ENCODE measurements at places on chromosomes 1 and 21.
A peak's percentile ranks its signal among the peaks of the same experiment; 100 is the strongest.

DNA sequence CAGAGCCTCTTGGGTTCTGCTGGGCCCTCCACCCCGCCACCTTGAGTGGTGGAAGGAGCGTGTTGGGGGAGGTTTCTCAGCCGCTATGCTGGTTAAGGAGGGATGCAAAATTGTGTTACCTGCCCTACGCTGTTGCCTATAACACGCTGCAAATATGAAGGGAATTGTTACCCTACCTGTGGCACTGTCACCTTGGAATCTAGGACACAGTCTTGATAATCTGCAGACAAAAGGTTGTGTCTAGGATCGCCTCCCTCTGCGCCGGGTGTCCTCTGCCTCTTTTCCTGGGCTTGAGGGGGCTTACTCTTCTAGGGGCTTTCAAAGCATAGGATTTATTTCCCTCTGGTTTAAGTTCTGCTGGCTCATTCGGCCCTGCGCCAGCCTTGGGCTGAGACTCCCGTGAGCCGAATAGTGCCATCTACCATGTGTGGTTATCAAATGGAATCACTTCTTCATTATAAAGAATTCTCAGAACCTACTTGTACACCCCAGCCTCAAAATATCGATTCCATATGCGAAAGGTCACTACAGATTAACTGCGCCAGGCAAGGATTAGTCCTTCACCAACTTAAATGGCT, 697 bp downstream of the SLC22A15 start:
- no peak for DNase-seq
- peak overlapping the region; percentile 47 for H3K4me3 ChIP-seq
- no peaks in the 10 kb centered on the region for H3K36me3 ChIP-seq
- H3K27ac ChIP-seq = no peak overlapping the region

- H3K36me3 ChIP-seq = no peaks in the 10 kb centered on the region
- peaks cover 19% of the 10 kb centered on the region for H3K4me1 ChIP-seq
- no peak for DNase-seq
- H3K27ac ChIP-seq = no peak overlapping the region
- no peak overlapping the region for H3K4me3 ChIP-seq
Observed at GRCh38 chr1:26017606-26018005, 4.0 kb upstream of the EXTL1 start.

DNA sequence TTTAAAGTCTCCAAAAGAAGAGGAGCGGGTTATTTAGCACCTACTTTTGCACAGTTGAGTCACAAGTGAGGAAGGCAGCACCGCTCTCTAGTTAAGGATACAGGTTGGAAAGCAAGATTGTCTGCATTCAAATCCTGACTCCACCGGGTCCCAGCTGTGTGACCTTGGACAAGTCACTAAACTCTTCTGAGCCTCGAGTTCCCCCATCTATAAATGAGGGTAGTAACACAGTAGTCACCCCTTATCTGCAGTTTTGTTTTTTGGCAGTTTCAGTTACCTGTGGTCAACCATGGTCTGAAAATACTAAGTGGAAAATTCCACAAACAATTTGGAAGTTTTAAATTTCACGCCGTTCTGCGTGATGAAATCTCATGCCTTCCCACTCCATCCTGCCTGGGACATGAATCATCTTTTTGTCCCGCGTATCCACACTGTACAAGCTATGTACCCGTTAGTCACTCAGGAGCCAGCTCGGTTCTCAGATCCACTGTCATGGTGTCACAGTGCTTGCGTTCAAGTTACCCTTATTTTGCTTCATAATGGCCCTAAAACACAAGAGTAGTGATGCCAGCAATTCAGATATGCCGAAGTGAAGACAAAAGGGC, 49.4 kb downstream of the CAPZB start:
- H3K4me1 ChIP-seq = no peaks in the 10 kb centered on the region
- no peak overlapping the region for H3K27ac ChIP-seq
- H3K36me3 ChIP-seq = peaks cover 4% of the 10 kb centered on the region
- no peak overlapping the region for H3K4me3 ChIP-seq
- H3K27me3 ChIP-seq = no peaks in the 10 kb centered on the region

DNA sequence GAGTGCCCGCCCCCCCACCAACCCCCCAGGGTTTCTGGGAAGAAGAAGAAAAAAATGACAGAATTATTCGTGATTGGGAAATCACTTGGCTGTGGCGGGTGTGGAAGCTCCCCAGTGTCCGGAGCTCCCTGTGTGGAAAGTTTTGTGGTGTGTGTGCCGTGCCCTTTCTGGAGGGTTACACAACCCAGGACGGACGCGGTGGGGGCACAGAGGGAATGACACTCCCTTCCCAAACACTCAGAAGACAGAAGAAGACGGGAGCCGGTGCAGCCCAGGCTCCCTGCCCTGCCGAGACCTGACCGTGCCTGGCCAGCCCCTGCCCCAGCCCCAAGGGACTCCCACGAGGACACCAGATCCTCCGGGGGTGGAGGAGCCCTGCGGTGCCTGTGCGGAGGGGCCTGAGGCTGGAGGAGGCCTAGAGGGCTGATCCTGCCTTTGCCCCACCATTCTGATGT, 33.0 kb upstream of the ADARB1 start:
- no peaks in the 10 kb centered on the region for H3K27me3 ChIP-seq
- H3K36me3 ChIP-seq = no peaks in the 10 kb centered on the region
- no peak for DNase-seq
- no peaks in the 10 kb centered on the region for H3K4me1 ChIP-seq
- no peak overlapping the region for H3K27ac ChIP-seq

GRCh38 chr1:222068937-222069336, 327.0 kb upstream of the DUSP10 start:
- no peaks in the 10 kb centered on the region for H3K27me3 ChIP-seq
- no peaks in the 10 kb centered on the region for H3K36me3 ChIP-seq
- H3K4me1 ChIP-seq = peaks cover 4% of the 10 kb centered on the region
- no peak overlapping the region for H3K4me3 ChIP-seq
- no peak for DNase-seq

DNA sequence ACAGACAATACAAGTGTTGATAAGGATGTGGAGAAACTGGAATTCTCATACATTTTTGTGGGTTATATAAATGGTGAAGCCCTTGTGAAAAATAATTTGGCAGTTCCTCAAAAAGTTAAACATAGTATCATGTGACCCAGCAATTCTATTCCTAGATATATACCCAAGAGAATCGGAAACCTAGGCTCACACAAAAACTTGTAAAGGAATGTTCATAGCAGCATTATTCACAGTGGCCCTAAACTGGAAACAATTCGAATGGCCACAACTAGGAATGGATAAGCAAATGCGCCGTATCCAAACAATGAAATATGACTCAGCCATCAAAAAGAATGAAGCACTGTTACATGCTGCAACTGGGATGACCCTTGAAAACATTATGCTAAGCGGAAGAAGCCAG, 3.9 kb upstream of the CD247 start:
- H3K27me3 ChIP-seq = 0 out of 2 replicates have a peak, but pooled peaks cover 3% of the 10 kb centered on the region
- H3K36me3 ChIP-seq = no peaks in the 10 kb centered on the region
- DNase-seq = no peak
- no peak overlapping the region for H3K27ac ChIP-seq

DNA sequence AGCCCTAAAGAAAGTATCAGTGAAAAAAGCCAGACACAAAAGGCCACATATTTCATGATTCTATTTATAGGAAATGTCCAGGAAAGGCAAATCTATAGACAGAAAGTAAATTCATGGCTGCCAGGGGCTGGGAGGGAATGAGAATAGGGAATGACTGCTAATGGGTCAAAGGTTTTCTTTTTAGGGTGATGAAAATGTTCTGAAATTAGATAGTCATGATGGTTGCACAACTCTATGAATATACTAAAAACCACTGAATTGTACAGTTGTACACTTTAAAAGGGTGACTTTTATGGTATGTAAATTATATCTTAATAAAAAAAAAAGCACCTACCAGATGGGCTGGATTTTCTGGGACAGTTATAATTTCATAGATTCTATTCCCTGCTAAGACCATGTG, 114.8 kb downstream of the CNIH3 start:
- H3K4me3 ChIP-seq = no peak overlapping the region
- no peak for DNase-seq
- H3K27me3 ChIP-seq = no peaks in the 10 kb centered on the region

Measured in H1 (cell line).